ENCODE measurements at places on chromosomes 12 and 14.

GRCh38 chr12:43208627-43209026 lies 343.4 kb downstream of the ADAMTS20 start:
- DNase-seq, result no peak

GRCh38 chr12:6233121-6233971 lies 33.1 kb downstream of the CD9 start:
- no peak for DNase-seq

DNA sequence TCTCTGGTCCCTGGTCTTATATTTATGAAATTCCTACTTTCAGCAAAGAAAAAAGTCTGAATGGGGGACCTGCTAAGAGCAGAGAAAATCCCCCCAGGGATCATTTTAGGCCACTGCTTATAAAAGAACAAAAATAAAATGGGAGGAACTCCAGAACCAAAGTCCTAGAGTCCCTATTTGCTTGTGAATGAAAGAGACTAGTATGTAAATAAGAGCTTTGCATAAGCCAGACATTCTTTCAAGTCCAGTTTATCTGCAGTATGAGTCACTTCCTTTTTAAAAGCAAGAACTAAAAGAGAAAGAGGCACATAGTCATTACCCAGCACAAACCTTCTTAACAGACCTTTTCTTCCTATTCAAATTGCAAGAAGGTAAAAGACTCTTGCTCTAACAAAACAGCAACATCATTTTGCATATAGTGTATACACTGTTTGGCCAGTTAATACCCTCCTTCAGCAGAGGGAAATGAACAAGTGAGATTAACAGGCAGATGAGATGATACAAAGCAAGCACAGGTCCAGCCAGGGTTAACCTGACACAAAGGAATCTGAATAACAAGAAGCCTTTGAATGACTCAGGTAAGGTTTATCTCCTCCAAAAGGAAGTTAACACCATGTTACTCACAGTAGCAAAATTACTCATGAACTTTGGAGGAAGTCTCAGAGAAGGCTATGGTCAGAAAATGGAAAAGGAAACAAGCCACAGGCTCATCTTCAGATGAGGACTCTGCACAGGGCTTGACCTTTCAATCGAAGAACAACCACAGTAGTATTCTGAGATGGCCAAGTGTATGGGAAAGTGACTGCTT lies 87.3 kb downstream of the PHLDA1 start:
- no peak for DNase-seq

DNA sequence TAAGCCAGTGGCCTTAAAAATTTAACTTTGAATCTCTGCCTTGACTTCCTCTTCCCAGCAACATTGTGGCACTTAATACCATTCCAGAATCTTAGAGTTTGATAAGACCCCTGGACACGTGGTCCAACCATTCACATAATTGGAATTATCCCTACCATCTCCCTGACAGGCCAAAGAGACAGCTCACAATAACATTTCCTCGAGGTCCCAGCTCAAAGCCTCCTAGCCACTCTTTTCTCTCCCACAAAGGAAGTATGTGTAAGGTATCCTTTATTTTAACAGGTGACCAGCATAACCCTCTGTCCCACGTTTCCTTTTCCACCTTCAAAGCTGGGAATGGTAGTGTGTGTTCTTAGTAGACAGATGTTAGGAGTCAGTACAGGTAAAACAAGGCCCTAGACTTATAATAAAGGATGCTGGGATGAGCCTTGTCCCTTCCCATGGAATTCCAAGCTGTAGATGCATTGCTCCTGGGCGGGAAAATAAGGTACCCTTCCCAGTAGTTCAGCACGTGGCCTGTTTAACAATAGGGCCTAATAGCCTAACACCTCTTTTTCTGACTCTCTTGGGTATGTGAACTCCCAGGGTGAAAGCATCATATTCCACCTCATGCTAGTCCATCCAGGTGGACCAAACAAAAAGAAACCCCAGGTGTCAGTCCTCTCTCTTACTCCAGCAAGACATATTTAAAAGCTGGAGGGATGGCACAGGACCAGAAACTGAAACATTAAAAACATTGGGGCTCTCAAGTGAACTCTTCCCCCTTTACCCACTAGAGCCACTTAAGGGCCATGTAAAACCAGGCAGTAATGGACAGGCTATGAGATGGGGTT lies 37.5 kb upstream of the COL2A1 start:
- no peak for DNase-seq

- no peak for DNase-seq
These were observed 58.6 kb downstream of the VWF start for GRCh38 chr12:6065863-6066199.

DNA sequence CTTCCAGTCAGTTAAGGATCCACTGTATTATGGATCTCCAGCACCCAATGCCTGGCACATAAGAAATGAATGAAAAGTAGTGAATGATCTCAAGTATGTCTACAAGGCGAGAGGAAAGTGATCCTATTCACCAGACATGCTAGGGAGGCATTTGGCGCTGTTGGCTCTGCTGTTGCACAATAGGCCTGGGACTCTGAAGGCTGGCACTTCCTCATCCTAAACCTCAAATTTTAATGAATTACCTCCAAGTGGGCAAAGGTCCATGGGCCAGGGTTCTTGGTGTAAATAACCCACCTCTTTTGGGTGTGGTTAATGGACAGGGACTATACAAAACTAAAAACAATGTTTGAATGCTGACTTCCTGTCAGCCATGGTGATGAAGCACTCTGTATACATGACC lies 173.4 kb upstream of the PZP start:
- no peak for DNase-seq

DNA sequence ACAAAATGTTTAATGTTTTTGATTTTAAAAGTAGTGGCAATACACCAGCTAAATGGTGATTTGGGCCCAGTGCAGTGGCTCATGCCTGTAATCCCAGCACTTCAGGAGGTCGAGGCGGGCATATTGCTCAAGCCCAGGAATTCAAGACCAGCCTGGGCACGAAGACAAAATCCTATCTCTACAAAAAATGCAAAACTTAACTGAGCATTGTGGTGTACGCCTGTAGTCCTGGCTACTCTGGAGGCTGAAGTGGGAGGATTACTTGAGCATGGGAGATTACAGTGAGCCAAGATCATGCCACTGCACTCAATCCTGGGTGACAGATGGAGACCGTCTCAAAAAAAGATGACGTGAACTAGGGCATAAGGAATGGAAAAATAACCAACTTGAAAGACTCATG lies 4.7 kb downstream of the RPL36AL start:
- DNase-seq, result no peak

All from stimulated activated CD4-positive, alpha-beta T cell treated with anti-CD3 and anti-CD28 coated beads, Interleukin-4, amount 100 ng/mL, for 48 hours (primary cell).